ENCODE measurements at places on chromosomes 4 and X. TPM values are rescaled to one million over a fixed set of nuclear protein-coding genes. Genes with fewer than 3 reads are reported as not detected.

DNA sequence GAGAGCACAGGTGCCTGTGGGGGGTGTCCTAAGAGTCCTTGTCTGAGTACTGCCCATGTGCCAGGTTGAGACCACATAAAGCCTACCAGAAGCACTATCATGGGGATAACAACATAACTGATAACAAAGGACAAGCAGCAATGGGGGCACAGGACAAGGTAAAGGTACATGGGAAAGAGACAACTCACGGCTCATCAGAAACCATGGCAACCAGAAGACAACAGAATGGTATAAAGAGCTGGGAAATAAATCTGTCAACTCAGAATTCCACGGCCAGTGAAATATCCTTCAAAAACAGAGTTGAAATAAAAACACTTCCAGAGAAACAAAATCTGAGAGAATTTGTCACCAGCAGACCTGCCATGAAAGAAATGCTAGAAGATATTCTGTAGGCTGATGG, 20.0 kb downstream of the CENPU start:
- no peak for DNase-seq

DNA sequence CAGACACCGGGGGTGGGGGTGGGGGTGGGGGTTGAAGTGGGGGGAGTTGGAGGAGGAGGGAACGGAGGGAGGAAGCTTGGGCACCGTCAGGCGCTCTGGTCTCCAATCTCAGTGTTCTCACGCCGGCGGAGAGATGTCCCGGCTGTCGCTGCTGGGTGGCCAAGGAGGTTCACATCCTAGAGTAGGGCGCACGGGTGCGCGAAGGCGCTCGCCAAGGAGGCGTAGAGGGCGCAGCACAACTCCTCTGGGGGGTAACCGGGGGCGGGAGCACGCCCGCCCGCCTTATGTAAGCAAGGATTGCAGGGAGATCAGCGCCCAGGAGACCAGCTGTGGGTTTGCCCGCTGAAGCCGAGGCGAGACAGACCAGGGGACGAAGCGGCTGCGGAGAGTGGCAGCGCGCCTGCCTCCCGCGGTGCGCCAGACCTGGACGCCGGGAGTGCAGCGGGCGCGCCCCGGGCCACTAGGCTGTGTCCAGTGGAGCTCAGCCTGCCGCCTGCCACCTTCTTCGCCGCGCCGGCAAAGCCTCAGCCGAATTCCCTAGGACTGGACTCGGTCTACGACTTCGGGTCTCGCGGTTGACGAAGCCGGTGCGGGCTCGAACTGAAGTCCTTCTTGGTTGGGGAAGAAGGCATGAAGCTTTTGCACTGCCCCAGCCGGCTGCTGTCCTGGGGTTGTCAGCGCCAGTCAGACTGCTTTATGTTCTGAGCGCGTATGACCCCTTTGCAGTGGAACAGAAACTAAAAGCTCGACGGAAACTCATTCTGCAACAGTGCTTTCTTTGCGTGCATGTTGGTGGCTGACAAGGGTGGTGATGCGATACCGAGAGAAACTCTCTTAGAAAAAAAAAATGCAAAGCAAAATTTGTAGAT, 707 bp upstream of the UNC5C start:
- DNase-seq = peak; percentile 84

- no peak for DNase-seq
Measured at GRCh38 chr4:100086766-100087431, 103.4 kb downstream of the DDIT4L start.

- no peak for DNase-seq
Measured at GRCh38 chrX:108022491-108023089, 22.3 kb upstream of the VSIG1 start.

- no peak for DNase-seq
Measured at GRCh38 chr4:41638866-41639265, 100.9 kb downstream of the LIMCH1 start.

GRCh38 chr4:143091862-143092261, 92.9 kb upstream of the USP38 start:
- DNase-seq = no peak

DNA sequence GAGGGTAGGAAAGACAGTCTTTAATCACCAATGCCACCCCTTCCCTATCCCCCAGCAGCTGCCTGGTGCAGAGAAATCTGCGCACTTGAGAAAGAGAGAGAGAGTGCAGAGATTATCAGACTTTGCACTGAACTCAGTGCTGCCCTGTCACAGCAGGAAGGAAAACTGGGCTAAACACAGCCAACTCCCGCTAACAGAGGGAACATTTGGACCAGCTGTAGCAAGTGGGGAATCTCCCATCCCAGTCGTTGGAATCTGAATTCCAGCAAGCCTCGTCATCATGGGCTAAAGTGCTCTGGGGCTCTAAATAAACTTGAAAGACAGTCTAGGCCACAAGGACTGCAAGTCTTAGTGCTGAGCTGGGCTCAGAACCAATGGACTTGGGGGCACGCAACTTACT, 168.7 kb downstream of the DLG3 start:
- no peak for DNase-seq

DNA sequence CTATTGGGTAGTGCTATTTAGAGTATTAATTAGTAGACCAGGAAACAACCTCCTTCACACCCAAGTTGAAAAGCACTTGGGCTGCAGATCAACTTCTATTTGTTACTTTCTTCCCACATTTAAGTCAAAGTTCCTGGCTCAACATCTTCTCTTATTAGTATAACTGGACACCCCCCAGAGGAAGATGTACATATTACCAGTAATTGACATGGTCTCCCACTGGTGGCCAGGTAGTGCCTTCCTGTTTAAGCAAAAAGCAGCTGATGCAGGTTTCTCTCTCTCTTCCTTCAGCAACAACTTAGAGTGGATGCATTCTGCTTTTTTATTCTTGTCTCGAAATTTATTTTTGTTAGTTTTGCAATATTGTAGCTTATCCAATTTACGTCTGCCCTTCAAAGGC, 438.1 kb downstream of the GBA3 start:
- DNase-seq = no peak

DNA sequence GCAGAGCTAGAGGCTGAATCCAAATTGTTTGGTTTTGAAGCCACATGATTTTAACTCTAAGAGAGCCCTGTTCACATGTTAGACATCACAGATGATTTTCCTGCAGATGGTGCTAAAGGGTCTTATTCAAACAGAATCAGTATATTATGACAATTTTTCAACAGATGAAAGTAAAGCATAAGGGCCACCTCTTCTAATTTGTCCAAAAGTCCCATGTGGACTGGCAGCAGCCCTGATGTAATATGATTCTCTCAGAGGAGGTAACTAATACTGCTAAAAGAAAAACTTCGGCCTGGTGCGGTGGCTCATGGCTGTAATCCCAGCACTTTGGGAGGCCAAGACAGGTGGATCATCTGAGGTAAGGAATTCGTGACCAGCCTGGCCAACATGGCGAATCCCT, 26.0 kb upstream of the SETD7 start:
- DNase-seq = no peak

DNA sequence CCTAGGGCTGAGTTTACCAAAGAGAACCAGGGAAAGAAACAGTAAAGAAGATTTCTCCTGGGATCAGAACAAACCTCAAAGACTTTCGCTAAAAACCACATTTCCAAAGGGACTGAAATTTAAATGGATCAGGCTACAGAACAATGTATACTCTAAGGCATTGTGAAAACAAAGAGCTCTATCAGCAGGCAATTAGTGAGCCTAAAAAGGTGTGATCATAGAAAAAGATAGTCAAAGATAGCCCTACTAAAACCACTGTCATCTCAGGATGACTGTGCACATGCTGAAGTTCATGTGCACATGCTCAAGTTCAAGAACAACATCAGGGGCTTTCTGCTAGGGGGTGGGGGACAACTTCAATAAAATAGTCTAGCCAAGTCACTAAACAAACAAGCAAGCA, 12.9 kb upstream of the SMIM10L2A start:
- DNase-seq = no peak

- DNase-seq = no peak
Measured at GRCh38 chrX:30833896-30834295, 55.2 kb downstream of the TAB3 start.

GRCh38 chrX:149145845-149146285, 359.2 kb downstream of the IDS start:
- no peak for DNase-seq

GRCh38 chr4:185115827-185116232, 27.2 kb upstream of the SLC25A4 start:
- DNase-seq = peak; percentile 82

- no peak for DNase-seq
Measured at GRCh38 chr4:30402276-30402675, 317.9 kb upstream of the PCDH7 start.

TCEAL3 gene
- 19.3 TPM for total RNA-seq

CCNB3 gene
- 0.41 TPM for total RNA-seq

RHOXF2B gene
- not detected for total RNA-seq
